Activated naive CD8-positive, alpha-beta T cell treated with anti-CD3 and anti-CD28 coated beads, Interleukin-2, amount 10 ng/mL, durations not matched to agents 7 days and 5 days (primary cell): ENCODE measurements at places on chromosomes 2 and 18. TPM values are rescaled to one million over a fixed set of nuclear protein-coding genes. Genes with fewer than 3 reads are reported as not detected.

- no peak overlapping the region for H3K27ac ChIP-seq
- no peaks in the 10 kb centered on the region for H3K36me3 ChIP-seq
Observed at GRCh38 chr2:227013330-227013729, 150.7 kb downstream of the COL4A4 start.

DNA sequence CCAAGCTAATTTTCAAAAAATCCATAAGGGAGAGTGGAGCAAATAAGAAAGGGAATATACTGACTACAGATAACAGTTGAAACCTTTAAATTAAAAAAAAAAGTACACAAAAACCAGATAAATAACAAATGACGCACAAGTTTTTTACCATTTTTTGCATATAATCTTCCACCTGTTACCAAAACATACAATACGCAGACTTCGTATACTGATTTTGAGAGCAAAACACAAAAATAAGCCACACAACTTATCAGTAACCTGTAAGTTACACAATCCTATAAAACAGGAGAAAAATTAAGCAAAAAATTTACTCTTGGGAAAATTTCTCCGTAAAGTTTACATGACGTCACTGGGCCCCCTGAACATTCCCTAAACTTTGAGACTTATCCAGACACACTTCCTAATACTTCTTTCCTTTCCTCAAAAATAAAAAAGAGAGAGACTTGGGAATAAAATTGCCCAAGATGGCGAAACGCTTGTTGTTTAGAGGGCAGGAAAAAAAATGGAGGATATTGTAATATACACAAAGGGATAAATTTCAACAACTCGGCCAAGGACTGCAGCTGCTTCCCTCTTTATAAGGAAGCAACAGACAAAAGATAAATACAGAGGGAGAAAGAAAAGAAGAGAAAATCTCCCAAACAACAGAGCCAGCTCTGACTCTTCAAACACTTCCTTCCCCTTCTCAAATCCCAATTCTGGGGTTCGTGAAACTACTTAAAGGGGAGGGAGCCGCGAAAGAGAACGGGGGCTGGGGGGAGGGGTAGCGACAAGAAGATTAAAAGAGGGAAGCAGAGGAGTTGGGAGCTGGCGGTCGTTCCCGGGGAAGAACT is 1.6 kb downstream of the BAZ2B start:
- peaks cover 8% of the 10 kb centered on the region for H3K4me1 ChIP-seq
- no peak for DNase-seq
- H3K27me3 ChIP-seq = peaks cover 35% of the 10 kb centered on the region
- peak overlapping the region; percentile 92 for H3K4me3 ChIP-seq

- no peak overlapping the region for H3K27ac ChIP-seq
- no peak overlapping the region for H3K4me3 ChIP-seq
- no peak for DNase-seq
- H3K4me1 ChIP-seq = no peaks in the 10 kb centered on the region
- peaks cover 2% of the 10 kb centered on the region for H3K36me3 ChIP-seq
Observed at GRCh38 chr2:240230291-240230931, 90.0 kb upstream of the OTOS start.

GRCh38 chr2:167404627-167405284 is 516.5 kb downstream of the XIRP2 start:
- H3K27ac ChIP-seq = no peak overlapping the region
- H3K4me3 ChIP-seq = no peak overlapping the region
- H3K36me3 ChIP-seq = no peaks in the 10 kb centered on the region
- H3K4me1 ChIP-seq = no peaks in the 10 kb centered on the region
- H3K27me3 ChIP-seq = no peaks in the 10 kb centered on the region
- no peak for DNase-seq

DNA sequence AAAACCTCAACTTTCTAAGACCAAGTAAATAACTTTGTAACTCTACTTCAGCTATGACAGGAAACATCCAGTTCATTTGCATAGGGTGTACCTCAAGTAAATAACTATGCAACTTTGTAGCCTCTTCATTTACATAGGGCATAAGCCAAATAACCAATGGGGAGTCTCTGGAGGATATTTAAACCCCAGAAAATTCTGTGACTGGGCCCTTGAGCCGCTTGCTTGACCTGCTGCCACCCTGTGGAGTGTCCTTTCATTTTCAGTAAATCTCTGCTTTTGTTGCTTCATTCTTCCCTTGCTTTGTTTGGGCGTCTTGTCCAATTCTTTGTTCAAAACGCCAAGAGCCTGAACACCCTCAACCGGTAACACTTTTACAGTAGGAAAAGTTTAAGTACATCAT is 1112.7 kb upstream of the NRXN1 start:
- H3K27ac ChIP-seq = no peak overlapping the region
- H3K36me3 ChIP-seq = no peaks in the 10 kb centered on the region
- H3K4me1 ChIP-seq = no peaks in the 10 kb centered on the region

GRCh38 chr18:75525331-75525730 is 97.8 kb upstream of the SMIM21 start:
- DNase-seq = no peak
- H3K4me3 ChIP-seq = no peak overlapping the region
- H3K36me3 ChIP-seq = no peaks in the 10 kb centered on the region
- no peak overlapping the region for H3K27ac ChIP-seq
- no peaks in the 10 kb centered on the region for H3K27me3 ChIP-seq
- no peaks in the 10 kb centered on the region for H3K4me1 ChIP-seq

- peaks cover 4% of the 10 kb centered on the region for H3K27me3 ChIP-seq
- H3K4me1 ChIP-seq = peaks cover 5% of the 10 kb centered on the region
- peak overlapping the region; percentile 55 for H3K27ac ChIP-seq
Observed at GRCh38 chr2:121974897-121975661, 219.6 kb downstream of the TSN start.

RSAD2 gene
- total RNA-seq = 104 TPM

ARHGAP25 gene
- total RNA-seq = 109 TPM

SRD5A2 gene
- not detected for total RNA-seq
